ENCODE measurements at places on chromosomes 6 and 20. TPM values are rescaled to one million over a fixed set of nuclear protein-coding genes. Genes with fewer than 3 reads are reported as not detected.

GRCh38 chr6:42873313-42873712 lies 6.1 kb upstream of the RPL7L1 start:
- no peak overlapping the region for H3K27ac ChIP-seq
- H3K27me3 ChIP-seq = no peaks in the 10 kb centered on the region
- H3K4me3 ChIP-seq = no peak overlapping the region
- no peaks in the 10 kb centered on the region for H3K36me3 ChIP-seq
- DNase-seq = no peak

GRCh38 chr6:29990931-29991330 lies 48.6 kb downstream of the HLA-A start:
- no peak overlapping the region for H3K27ac ChIP-seq
- no peaks in the 10 kb centered on the region for H3K36me3 ChIP-seq
- DNase-seq = no peak
- no peaks in the 10 kb centered on the region for H3K27me3 ChIP-seq
- no peaks in the 10 kb centered on the region for H3K4me1 ChIP-seq

- no peaks in the 10 kb centered on the region for H3K36me3 ChIP-seq
- H3K4me3 ChIP-seq = no peak overlapping the region
- no peak for DNase-seq
- H3K27me3 ChIP-seq = no peaks in the 10 kb centered on the region
- H3K4me1 ChIP-seq = no peaks in the 10 kb centered on the region
Observed at GRCh38 chr6:15946701-15947385, 182.0 kb upstream of the MYLIP start.

DNA sequence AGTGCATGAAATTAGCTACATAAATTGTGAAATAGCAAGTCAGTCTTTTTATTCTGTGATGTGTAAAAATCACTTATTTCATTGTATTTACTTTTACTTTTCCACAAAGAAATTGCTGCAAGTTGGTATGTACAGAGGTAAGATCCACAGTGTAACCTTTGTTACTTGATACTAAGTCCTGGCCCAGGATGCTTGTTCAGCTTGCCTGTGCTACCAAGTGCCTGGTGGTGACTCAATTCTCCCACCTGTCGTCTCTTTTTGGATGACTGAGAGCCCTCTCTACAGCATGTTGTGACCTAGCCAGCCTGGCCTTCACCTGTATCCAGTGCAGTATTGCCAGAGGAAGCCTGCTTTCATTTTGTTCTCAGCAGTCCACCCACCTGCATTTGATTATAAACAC lies 54.9 kb downstream of the ANKRD6 start:
- no peak for DNase-seq
- H3K36me3 ChIP-seq = no peaks in the 10 kb centered on the region
- no peaks in the 10 kb centered on the region for H3K4me1 ChIP-seq
- no peak overlapping the region for H3K4me3 ChIP-seq
- H3K27ac ChIP-seq = no peak overlapping the region
- H3K27me3 ChIP-seq = no peaks in the 10 kb centered on the region

- no peaks in the 10 kb centered on the region for H3K4me1 ChIP-seq
- no peaks in the 10 kb centered on the region for H3K36me3 ChIP-seq
- H3K27me3 ChIP-seq = no peaks in the 10 kb centered on the region
- no peak overlapping the region for H3K27ac ChIP-seq
Observed at GRCh38 chr20:8242827-8243724, 111.0 kb downstream of the PLCB1 start.

DNA sequence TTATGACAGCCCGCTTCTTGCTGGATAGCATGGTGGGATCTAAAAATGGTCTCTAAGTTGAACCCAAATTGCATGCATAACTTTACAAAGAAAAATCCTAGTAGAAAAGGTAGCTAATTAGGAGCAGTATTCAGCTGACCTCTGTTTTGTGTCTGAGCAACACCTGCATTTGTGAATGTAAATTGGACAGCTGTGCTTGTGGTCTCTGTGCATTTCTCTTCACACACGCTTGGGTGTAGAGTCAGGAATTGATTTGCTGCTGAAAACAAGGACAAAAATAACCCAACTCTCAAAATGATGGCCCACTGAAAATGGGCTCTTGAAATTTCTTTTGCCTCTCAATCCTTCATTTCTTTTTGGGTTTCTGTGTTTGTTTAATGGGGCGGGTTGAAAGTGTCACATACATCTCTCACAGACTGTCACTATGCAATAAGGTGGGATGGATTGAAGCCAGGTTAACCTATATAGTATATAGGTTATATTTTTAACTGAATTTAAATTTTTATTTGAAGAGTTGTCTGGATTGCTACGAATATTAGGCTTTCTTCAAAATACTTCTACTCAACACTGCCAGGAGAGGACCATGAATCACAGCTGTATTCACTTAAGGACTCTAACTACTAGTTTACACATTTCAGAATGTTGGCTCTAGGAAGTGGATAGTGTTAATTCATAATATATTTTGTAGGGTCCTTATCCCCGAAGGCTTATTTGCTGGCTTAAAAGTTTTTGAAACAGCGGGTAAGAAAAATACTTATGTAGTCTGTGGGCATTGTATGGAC lies 46.5 kb downstream of the SOBP start:
- peaks cover 7% of the 10 kb centered on the region for H3K27me3 ChIP-seq
- no peaks in the 10 kb centered on the region for H3K4me1 ChIP-seq
- no peak for DNase-seq
- H3K4me3 ChIP-seq = no peak overlapping the region
- peaks cover 9% of the 10 kb centered on the region for H3K36me3 ChIP-seq

Gene REM1
- not detected for polyA plus RNA-seq

DNA sequence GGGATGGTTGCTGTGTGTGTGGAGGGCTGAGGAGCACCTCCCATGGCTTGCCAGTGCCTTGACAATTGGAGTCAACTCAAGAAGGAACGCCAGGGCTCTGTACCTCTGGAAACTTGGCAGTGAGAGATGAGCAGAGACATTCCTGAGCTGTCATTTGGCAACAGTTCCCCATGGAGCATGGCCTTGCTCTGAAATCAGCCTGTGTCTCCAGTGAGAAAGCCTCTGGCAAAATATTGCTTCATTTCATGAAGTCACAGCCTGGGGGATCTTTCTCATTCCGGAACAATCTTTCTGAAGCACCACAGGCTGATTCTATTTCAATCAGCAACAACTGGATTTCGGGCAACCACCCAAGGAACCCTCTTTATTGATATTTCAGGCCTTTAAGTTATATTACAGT lies 52.2 kb upstream of the FNDC1 start:
- H3K36me3 ChIP-seq = no peaks in the 10 kb centered on the region
- no peak for DNase-seq
- peaks cover 69% of the 10 kb centered on the region for H3K4me1 ChIP-seq
- H3K27ac ChIP-seq = peak overlapping the region; percentile 100

DNA sequence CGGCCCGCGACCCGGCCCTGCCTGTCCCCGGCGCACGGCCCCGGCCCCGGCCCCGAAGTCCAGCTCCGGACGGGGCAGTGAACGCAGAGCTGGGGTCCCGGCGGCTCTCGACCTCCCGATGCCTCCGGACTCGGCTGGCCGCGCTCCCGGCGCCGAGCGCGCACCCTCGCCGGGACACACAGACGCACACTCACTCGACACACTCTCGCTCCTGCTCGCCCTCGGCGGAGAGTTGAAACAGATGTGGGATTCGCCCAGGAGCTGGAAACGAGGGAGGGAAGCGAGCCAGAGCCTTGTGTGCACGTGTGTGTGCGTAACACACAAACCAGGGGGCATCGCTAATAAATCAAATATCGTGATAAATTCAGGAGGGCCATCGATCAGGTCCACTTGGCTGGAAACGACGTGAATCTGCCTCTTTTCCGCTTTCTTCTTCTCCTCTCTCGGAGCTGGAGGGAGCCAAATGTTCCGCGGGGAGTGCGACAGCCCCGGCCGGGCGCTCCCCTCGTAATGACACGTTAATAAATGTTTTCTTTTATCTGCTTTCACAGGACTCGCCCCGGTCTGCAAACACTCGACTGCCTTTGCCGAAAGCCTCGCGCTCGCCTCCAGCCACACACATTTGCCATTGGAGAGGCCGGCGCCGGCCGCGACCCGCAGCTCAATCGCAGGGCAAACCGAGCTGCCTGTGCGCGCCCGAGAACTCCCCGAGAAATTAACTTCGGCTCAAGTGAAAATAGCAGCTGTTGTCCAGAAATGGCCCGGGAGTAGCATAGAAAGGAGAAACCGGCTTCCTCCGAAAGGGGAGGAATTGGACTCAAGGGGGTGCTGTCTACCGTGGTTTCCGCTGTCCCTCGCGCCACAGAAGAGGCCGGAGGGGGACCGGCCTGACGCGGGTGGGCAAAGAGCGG lies 828 bp upstream of the SULF2 start:
- no peaks in the 10 kb centered on the region for H3K36me3 ChIP-seq
- H3K4me1 ChIP-seq = peaks cover 23% of the 10 kb centered on the region
- DNase-seq = peak; percentile 23

GRCh38 chr6:152218887-152219286 lies 411.4 kb downstream of the ESR1 start:
- no peak for DNase-seq
- H3K27me3 ChIP-seq = no peaks in the 10 kb centered on the region
- no peak overlapping the region for H3K4me3 ChIP-seq
- no peak overlapping the region for H3K27ac ChIP-seq

- H3K4me3 ChIP-seq = no peak overlapping the region
- H3K4me1 ChIP-seq = no peaks in the 10 kb centered on the region
- no peak for DNase-seq
- no peak overlapping the region for H3K27ac ChIP-seq
Observed at GRCh38 chr6:44854712-44855443, 467.4 kb downstream of the CDC5L start.

Gene TUBB1
- polyA plus RNA-seq = 2.5 TPM

Gene MCHR2
- polyA plus RNA-seq = not detected

Gene DBNDD2
- polyA plus RNA-seq = 1.3 TPM

- H3K4me1 ChIP-seq = peaks cover 6% of the 10 kb centered on the region
- DNase-seq = no peak
- H3K27ac ChIP-seq = no peak overlapping the region
- no peak overlapping the region for H3K4me3 ChIP-seq
Observed at GRCh38 chr6:130932921-130933320, 105.7 kb downstream of the SMLR1 start.

Gene XRN2
- polyA plus RNA-seq = 59.4 TPM

- peaks cover 14% of the 10 kb centered on the region for H3K27me3 ChIP-seq
- H3K4me3 ChIP-seq = peak within 1 kb of the TSS; percentile 74
- no peaks in the 10 kb centered on the region for H3K36me3 ChIP-seq
- peaks cover 18% of the 10 kb centered on the region for H3K4me1 ChIP-seq
- peak; percentile 9 for DNase-seq
- H3K27ac ChIP-seq = no peak within 1 kb of the TSS
Observed at GRCh38 chr20:36154700-36155628, at the start of gene EPB41L1. Gene EPB41L1 (plus strand): TSS chr20:36154740. CDS start chr20:36173778, 19,038 bp downstream.

DNA sequence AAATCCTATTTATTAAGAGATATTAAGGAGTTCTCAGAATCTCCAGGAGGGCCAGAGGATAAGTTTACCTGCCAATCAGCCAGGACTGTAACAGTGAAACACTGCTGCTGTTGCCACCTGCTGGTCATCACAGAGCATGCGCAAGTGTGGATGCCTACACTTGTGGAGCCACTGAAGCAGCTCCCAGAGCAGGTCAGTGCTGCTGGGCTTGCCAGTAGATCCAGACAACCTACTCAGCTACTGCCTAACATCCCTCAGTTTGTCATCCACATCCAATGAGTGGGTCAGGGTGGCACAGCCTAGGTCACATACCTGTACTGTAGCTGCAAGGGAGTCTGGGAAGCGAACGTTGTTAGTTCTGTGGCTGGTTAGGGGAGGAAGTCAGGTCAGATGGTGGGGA lies 18.3 kb upstream of the NHSL1 start:
- H3K4me3 ChIP-seq = no peak overlapping the region
- peak; percentile 48 for DNase-seq

Measured in naive B cell (primary cell).